ENCODE measurements at places on chromosomes 5 and 9. TPM values are rescaled to one million over a fixed set of nuclear protein-coding genes. Genes with fewer than 3 reads are reported as not detected.

Gene C9orf72
- total RNA-seq, result 13.7 TPM

Gene C8G
- total RNA-seq, result 1.5 TPM

Gene MLANA
- total RNA-seq, result not detected

Gene SLC25A48
- not detected for total RNA-seq

Gene CTNNAL1
- total RNA-seq, result 15.2 TPM

Gene PCDHGA10
- not detected for total RNA-seq

Gene SLC4A9
- total RNA-seq, result 0.31 TPM

Gene POLR1E
- 36.5 TPM for total RNA-seq

Gene IFNB1
- 0.37 TPM for total RNA-seq

Gene SHOC1
- not detected for total RNA-seq

Gene SLC44A1
- 12.4 TPM for total RNA-seq

Gene DPYSL3
- total RNA-seq, result not detected

Measured in activated naive CD8-positive, alpha-beta T cell treated with anti-CD3 and anti-CD28 coated beads, Interleukin-2, amount 10 ng/mL, durations not matched to agents 7 days and 5 days (primary cell).